ENCODE measurements at places on chromosomes 11 and 22.
A peak's percentile ranks its signal among the peaks of the same experiment; 100 is the strongest.

GRCh38 chr22:50308986-50309600 is 1.6 kb upstream of the PLXNB2 start:
- no peak for DNase-seq

GRCh38 chr11:66076561-66076960 is 6.5 kb downstream of the PACS1 start:
- peak; percentile 29 for DNase-seq

- DNase-seq = peak; percentile 80
Observed at GRCh38 chr22:50306753-50307749, at the start of gene PLXNB2. PLXNB2 (minus strand) TSS chr22:50307646; CDS start chr22:50290584, 17,062 bp downstream.

- DNase-seq = no peak
Observed at GRCh38 chr22:32043391-32043790, 330 bp downstream of the SLC5A1 start.

DNA sequence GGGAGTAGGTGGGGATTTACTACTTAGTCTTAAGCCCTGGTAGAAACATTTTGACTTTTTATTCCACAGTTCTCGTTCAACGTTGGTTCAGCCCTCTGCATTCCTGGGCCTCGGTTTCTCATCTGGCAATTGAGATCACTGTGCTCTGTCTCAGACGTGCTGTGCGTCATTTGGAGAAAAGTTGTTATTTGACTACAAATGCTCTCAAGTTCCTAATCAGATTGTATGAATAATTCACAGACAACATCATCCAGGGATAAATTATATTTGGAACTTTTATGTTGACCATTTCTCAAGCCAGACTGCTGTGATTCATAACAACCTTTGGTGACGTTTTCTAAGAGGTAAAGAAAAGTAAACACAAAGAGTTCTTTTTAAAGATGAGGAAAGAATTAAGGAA is 69.2 kb downstream of the BLID start:
- DNase-seq = peak; percentile 91
